ENCODE measurements at places on chromosomes 1 and 21. TPM values are rescaled to one million over a fixed set of nuclear protein-coding genes. Genes with fewer than 3 reads are reported as not detected.

DNA sequence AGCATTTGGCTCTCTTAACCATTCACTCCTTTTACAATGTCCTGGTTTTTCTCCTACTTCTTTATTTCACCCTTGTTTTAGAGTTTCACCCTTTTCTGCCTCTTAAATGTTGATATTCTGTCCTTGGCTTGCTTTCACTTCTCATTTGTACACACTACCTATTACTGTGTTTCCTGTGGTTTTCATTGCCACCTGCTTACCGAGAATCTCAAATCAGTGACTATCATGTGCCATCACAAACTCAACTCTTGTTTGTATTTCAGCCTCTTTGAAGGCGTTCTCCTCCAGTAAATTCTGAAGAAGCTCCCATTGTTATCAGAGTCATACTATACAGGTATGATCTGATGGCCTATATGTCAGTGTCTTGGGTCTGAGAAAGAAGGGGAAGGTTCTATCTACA, 65.7 kb downstream of the NPHS2 start:
- no peaks in the 10 kb centered on the region for H3K36me3 ChIP-seq
- no peaks in the 10 kb centered on the region for H3K27me3 ChIP-seq
- H3K4me3 ChIP-seq: no peak overlapping the region
- DNase-seq: no peak
- H3K27ac ChIP-seq: no peak overlapping the region

- no peaks in the 10 kb centered on the region for H3K27me3 ChIP-seq
- H3K4me1 ChIP-seq: no peaks in the 10 kb centered on the region
- H3K4me3 ChIP-seq: no peak overlapping the region
- no peaks in the 10 kb centered on the region for H3K36me3 ChIP-seq
These were observed 12.9 kb upstream of the SLAMF7 start for GRCh38 chr1:160726114-160726497.

The SCMH1 gene
- total RNA-seq: 17.8 TPM

GRCh38 chr1:53737648-53738204, 1.2 kb downstream of the GLIS1 start:
- peak; percentile 40 for DNase-seq
- H3K27me3 ChIP-seq: no peaks in the 10 kb centered on the region
- H3K27ac ChIP-seq: no peak overlapping the region
- H3K36me3 ChIP-seq: peaks cover 2% of the 10 kb centered on the region
- H3K4me1 ChIP-seq: peaks cover 13% of the 10 kb centered on the region
- no peak overlapping the region for H3K4me3 ChIP-seq

The MRPL24 gene
- 25.1 TPM for total RNA-seq

- no peaks in the 10 kb centered on the region for H3K27me3 ChIP-seq
- H3K36me3 ChIP-seq: no peaks in the 10 kb centered on the region
- peaks cover 34% of the 10 kb centered on the region for H3K4me1 ChIP-seq
- DNase-seq: no peak
- no peak overlapping the region for H3K27ac ChIP-seq
These were observed 3.9 kb downstream of the C1orf198 start for GRCh38 chr1:230864441-230864840.

DNA sequence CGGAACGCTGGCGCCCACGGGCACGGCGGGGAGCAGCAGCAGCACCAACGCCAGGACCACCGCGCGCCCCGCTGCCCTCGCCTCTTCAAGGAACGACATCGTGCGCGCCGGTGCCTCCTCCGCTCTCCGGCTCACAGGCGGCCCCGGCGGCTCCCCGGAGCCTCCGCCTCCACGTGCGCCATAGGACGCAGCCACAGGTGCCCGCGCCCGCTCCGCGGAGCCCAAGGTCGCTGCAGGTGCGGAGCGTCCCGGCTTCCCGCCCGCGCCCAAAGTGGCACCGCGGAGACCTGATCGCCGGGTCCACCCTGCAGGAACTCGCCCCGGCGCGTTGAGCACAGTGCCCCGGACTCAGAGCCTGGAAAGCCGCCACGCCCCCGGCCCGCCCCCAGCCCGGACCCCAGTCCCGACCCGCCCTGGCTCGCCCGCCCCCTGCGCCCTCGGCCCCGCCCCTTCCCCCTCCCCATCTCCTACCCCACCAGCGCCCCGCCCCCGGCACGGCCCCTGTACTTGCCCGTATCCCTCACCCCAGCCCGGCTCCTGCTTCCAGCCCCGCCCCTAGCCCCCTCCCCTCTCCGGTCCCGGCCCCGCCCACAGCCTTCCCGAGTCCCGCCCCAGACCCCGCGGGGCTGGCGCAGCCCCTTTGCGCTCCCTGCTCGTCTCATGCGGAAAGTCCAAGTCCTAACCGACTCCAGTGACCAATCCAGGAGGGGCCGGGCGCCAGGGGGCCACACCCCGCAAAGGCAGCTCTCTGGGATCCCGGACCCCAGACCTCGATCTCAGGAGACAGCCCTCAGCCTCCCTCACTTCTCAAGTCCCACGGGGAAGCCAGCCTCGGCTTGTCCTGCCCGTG, at the start of gene MEGF6:
Gene MEGF6 (minus strand): TSS at position 339 of the 850 bp plus-strand sequence. CDS start 240 bp downstream, at position 99.
- H3K4me3 ChIP-seq: peak within 1 kb of the TSS; percentile 87
- H3K36me3 ChIP-seq: no peaks in the 10 kb centered on the region
- peak; percentile 91 for DNase-seq
- peaks cover 30% of the 10 kb centered on the region for H3K4me1 ChIP-seq
- peaks cover 8% of the 10 kb centered on the region for H3K27me3 ChIP-seq

DNA sequence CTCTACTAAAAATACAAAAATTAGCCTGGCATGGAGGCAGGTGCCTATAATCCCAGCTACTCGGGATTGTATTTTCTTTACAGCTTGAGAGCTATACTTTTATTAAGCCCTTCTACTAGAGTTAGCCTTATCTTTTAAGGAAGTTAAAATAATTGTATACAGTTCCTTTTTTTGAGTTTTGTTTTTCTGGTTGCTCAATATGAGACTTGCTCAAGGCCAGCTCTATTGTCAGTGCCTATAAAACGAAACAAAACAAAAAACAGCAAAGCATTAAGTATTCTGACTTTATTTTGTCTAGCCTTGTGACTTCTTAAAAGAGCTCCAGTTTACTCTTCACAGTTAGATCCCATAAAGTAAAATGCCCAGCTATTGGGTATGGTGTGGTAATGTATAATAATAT, 17.2 kb downstream of the PKN2 start:
- H3K27ac ChIP-seq: no peak overlapping the region
- no peak for DNase-seq
- no peaks in the 10 kb centered on the region for H3K36me3 ChIP-seq
- no peak overlapping the region for H3K4me3 ChIP-seq

- H3K36me3 ChIP-seq: no peaks in the 10 kb centered on the region
- H3K27ac ChIP-seq: no peak overlapping the region
- no peaks in the 10 kb centered on the region for H3K27me3 ChIP-seq
These were observed 4.8 kb upstream of the TNN start for GRCh38 chr1:175062858-175063257.

GRCh38 chr1:72932025-72932424, 649.7 kb upstream of the NEGR1 start:
- no peak for DNase-seq
- no peak overlapping the region for H3K27ac ChIP-seq
- H3K4me3 ChIP-seq: no peak overlapping the region
- H3K4me1 ChIP-seq: no peaks in the 10 kb centered on the region
- H3K27me3 ChIP-seq: no peaks in the 10 kb centered on the region

The SPATA45 gene
- not detected for total RNA-seq

The SERTAD4 gene
- total RNA-seq: 1.5 TPM

- no peaks in the 10 kb centered on the region for H3K4me1 ChIP-seq
- no peak overlapping the region for H3K4me3 ChIP-seq
- H3K27ac ChIP-seq: no peak overlapping the region
- DNase-seq: no peak
- H3K27me3 ChIP-seq: no peaks in the 10 kb centered on the region
These were observed 24.4 kb downstream of the MCOLN2 start for GRCh38 chr1:84972377-84972987.

DNA sequence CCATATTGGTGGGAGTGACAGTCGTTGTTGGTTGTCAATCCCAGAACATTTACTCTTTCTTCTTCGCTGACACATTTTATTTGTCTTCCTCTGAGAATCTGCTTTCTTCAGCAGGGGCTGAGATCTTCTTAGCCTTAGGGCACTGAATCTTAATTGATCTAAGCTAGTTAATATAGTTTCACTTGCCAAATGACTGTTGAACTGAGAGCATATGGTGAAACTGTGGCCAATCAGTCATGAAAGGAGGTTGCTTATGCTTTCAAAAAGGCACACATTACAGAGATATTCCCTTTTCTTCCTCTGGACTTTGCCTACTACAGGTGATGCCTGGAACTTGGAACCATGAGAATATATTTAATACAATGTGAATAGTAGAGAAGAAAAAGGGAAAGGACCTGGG, 60.0 kb upstream of the KIAA0040 start:
- peaks cover 1% of the 10 kb centered on the region for H3K4me1 ChIP-seq
- H3K27ac ChIP-seq: no peak overlapping the region
- H3K4me3 ChIP-seq: no peak overlapping the region

DNA sequence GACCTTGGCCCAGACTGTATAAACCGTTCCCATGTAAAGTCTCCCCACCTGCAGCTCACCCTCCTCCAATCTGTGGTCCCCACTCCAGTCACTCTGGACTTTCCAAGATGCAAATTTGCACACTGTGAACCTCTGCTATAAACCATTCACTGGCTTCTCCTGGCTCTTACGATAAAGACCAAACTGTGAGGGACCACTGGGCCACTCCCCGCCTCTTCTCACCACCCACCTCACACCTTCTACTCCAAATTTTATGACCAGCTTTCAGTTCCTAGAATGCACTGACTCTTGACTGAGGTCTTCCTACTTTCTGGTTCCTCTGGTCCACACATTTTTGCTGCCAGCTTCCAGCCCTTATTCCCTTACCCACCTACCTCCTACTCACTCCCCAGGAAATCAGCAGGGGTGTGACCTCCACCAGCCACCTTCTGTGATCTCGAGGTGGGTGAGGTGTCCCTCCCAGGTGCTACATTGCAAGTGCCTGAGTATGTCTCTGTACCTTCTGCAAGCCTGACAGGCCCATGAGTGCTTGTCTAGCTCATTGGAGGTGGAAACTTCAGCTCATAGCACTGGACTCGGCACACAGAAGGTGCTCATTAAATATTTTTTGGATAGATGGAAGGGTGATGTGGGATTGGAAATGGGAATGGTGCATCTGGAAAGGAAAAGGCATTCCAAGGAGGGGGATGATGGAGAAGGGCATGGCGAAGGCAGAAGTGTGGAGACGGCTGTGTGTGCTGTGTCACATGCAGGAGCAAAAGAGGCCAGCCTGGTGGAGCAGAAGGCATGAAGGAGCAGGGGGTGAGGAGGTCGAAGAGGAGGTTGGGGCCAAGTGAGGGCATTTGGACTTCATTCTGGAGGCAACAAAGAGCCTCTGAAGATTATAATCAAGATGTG, 15.6 kb upstream of the CSF1 start:
- H3K27ac ChIP-seq: no peak overlapping the region
- no peaks in the 10 kb centered on the region for H3K36me3 ChIP-seq
- H3K27me3 ChIP-seq: peaks cover under 1% of the 10 kb centered on the region
- H3K4me3 ChIP-seq: no peak overlapping the region
- no peak for DNase-seq
